GOT3 (cell line): ENCODE measurements at places on chromosomes 1 and 21.
A peak's percentile ranks its signal among the peaks of the same experiment; 100 is the strongest.

DNA sequence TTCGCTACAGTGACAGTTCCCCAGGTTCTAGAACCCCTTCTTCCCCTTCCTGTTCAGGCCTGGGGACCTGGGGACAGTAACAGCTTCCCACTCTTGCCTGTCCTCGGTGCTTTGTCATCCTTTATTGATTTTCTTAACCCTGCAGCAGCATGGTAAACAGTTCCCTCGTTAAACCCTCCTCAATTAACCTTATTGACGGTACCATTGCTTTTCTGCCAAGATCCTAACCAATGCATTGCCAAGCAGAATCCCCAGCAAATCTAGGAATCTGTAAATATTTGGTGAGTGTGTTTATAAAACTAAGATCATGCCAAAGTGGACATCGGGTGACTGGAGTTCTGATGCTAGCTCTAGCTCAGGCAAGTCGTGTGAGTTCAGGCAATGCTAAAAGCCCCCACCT lies 99.6 kb upstream of the KAZN start:
- DNase-seq, result no peak

GRCh38 chr1:35773711-35774110 lies 3.9 kb upstream of the CLSPN start:
- no peak for DNase-seq

DNA sequence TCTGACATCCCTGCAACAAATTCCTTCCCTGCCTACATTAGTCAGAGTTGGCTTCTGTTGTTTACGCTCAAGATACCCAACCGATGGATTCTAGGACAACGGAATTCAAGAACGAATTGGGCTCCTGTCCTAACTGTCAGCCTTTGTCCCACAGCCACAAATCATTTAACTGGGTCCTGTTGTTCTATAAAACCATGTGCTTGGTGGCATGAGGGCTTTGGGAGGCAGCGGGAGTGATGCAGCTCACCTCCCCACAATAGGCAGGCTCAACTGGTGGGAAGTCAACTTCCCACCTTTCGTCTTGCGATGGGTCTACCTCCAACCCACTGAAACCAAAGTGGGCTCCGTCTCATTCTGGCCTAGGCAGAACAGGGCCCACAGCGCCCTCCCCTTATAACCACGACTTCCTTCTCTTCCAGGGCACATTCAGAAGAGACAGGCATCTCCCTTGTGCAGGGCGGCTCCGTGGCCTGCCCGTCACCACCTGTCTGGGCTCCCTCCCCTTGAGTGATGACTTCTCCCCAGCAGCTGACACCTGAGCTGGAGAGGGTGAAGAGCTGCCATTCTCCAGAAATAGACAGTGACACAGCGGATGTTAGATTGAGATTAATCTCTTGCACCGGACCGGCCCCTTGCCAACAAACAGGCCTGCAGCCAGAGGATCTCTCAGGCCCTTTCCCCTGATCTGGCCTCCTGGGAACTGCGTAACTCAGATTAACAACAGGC lies 26.5 kb downstream of the LRRC38 start:
- DNase-seq, result no peak

- no peak for DNase-seq
Observed at GRCh38 chr21:41845310-41846032, 33.7 kb downstream of the PRDM15 start.

- DNase-seq, result no peak
Observed at GRCh38 chr1:60527567-60527966, 454.0 kb upstream of the C1orf87 start.

DNA sequence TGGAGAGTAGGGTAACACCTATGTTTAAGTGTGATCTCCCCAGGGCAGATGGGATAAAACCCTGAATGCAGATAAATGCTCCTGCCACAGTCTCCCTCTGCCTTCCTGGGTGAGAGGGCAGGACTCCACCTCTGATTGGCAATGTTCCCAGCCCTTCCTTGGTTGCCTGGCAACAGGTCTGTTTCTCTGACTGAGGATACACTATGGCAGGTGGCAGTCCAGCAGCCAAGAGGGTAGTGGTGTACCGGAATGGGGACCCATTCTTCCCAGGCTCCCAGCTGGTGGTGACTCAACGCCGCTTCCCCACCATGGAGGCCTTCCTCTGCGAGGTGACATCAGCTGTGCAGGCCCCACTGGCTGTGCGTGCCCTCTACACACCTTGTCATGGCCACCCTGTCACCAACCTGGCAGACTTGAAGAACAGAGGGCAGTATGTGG lies at the start of gene DCDC2B:
TSS of gene DCDC2B (plus strand) at position 199 of the 438 bp plus-strand sequence. CDS start at position 204, 5 bp downstream.
- no peak for DNase-seq

DNA sequence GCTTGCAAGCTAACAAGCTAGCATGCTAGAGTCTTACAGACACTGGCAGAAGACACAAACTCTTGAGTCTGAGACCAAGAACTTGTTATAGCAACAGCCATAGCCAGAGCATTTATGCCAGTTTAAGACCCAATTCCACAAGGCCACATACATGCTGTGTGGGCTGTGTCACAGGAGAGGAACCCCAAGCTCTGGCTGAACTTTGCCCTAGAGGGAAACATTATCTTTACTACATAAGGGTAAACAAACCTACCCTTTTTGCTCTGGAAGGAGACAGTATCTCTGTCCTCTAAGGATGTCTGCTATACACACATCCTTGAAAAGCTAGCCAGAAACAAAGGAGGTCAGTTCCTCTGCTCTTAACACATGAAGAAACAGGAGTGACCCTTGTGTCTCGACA lies 70.3 kb downstream of the HSF2BP start:
- DNase-seq, result no peak

GRCh38 chr1:177927021-177927596 lies 42.7 kb downstream of the SEC16B start:
- no peak for DNase-seq

DNA sequence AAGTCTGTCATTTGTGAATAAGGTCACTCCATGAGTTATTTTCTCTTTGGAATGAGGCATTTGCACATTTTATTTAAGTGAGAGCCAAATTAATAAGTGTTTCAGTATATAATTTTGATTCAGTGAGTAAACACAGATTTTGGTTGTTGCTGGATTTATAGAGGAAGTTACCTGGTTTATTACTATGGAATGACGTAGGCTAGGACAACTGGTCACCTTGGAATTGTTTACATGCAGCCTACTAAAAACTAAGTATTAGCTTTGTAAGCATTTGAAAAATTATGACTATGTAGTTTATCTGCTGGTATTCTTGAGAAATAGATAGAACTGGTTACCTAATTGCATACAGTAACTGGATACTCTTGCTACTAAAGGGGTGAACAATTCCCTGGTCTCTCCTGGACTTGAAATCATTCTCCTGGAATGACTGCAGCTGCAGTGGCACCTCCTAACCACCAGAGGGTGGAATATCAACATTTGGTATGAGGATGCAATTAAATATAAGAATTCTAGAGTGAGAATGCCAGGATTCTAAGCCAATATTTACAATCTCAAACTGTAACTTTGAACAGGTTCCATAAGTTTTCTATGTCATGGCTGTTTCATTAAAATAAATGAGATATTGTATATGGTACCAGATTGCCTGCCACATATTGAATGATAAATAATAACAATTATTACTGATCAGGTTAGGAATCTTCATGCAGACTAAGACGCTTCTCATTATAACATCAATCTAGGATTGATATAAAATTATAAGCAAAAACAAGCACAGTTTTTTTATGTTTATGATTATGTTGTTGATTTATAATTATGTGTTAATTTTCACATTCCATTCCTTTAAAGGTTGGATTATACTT lies 3.5 kb upstream of the KRTAP27-1 start:
- DNase-seq, result peak; percentile 0

- DNase-seq, result no peak
Observed at GRCh38 chr1:9670085-9670484, 18.6 kb downstream of the PIK3CD start.

DNA sequence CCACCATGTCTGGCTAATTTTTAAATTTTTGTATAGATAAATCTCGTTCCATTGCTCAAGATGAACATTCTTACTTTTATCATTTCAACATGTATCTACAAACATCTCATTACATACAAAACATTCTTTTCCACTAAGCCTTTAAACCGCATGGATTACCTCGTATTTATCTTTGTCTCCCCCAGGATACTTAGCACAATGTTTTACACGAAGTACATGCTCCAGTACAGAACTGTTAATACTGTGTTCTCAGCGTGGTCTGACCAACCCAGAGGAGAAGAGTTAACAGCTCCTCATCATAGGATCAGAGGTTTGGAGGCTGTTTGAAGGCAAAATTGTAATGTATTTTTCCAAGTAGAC lies 7.4 kb downstream of the PIK3C2B start:
- no peak for DNase-seq

DNA sequence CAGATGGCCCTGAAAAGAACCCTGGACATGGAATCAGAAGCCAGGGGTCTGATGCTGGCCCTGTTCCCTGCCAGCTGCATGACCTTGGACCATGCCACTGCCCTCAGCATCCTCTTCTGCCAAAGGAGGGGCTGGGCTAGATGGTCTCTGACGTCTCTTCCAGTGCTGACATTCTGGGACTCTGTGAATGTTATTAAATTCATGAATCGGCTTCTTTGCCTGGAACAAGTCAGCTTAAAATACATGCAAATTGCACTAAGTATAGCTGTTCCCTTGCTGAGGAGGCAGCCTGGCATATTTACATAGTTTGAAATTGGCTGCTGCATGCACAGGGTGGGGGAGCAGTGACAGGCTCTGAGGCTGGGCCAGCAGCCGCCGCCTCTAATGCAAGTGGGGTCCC lies 23.8 kb downstream of the KCNA2 start:
- no peak for DNase-seq

DNA sequence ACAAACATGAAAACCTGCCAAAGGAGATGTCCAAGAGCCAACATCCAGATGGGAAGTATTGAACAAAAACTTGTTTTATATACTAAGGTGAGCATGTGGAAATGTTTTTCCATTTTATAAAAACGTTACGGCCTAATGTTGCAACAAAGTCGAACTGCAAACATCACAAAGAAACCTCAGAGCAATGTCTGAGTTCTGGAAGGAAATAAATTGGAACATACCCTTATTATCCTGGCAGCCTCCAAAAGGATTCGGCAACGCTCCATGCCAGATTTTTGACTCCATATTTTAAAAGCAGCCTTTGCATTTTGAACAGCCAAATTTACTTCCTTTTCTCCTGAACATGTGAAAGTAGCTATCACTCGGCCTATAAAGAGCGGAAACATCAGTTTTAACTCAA lies 3.3 kb downstream of the ALDH9A1 start:
- DNase-seq, result no peak

GRCh38 chr1:7325254-7325653 lies 445.8 kb upstream of the VAMP3 start:
- DNase-seq, result no peak

- DNase-seq, result no peak
Observed at GRCh38 chr1:6603238-6603914, 707 bp upstream of the KLHL21 start.

- DNase-seq, result no peak
Observed at GRCh38 chr1:153341431-153341934, 7.2 kb downstream of the PGLYRP4 start.

- DNase-seq, result no peak
Observed at GRCh38 chr1:60427701-60428100, 354.1 kb upstream of the C1orf87 start.

- DNase-seq, result peak; percentile 81
Observed at GRCh38 chr1:27365372-27366112, 1.2 kb downstream of the MAP3K6 start.

DNA sequence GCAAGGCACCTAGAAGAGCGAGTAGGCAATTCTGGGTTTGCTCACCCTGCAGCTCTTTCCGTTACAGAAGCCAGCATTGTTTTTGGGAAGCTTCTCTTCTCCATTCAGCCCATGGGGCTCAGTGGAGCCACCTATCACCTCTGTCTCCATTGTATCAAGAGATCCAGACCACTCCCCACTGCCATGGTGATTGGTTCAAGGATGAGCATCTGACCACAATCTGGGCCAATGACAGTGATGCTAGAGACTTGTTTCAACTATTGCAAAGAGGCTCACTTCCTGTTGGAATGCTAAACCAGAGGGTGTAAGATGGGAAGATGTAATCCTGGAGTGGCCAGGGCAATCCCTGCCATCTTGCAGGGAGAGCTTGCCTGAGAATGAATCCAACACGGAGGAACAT lies 6.6 kb downstream of the SPATA21 start:
- DNase-seq, result no peak

- DNase-seq, result no peak
Observed at GRCh38 chr1:32622806-32623681, 27.3 kb downstream of the ZBTB8OS start.

- DNase-seq, result no peak
Observed at GRCh38 chr21:36703626-36704280, 4.8 kb downstream of the SIM2 start.

- DNase-seq, result peak; percentile 72
Observed at GRCh38 chr1:27671964-27672749, at the start of gene IFI6. Gene IFI6, minus strand, starts transcription at chr1:27672192. Its CDS starts 2,878 bp downstream, at chr1:27669314.

GRCh38 chr1:115454837-115455511 lies 116.9 kb upstream of the NGF start:
- DNase-seq, result no peak

GRCh38 chr1:78651241-78651640 lies 1.6 kb downstream of the IFI44 start:
- DNase-seq, result no peak

- DNase-seq, result peak; percentile 72
Observed at GRCh38 chr1:154607609-154608396, at the start of gene ADAR. Gene ADAR, minus strand, starts transcription at chr1:154608186. Its CDS starts 180 bp downstream, at chr1:154608006.

DNA sequence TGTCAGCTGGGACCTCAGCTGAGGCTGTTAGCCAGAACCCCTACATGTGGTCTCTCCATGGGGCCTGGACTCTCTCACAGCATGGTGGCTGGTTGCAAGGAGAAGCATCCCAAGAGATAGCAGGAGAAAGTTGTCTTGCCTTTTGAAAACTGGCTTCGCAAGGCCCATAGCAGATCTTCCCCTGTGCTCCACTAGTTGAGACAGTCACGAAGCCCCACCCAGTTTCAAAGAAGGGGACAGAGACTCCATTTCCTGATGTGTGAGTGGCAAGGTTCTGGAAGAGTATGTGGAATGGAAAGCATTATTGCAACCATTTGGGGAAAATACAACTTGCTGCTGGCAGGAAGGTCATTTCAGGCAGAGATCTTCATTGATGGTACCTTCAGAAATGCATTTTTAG lies 7.5 kb upstream of the CSRP1 start:
- no peak for DNase-seq

DNA sequence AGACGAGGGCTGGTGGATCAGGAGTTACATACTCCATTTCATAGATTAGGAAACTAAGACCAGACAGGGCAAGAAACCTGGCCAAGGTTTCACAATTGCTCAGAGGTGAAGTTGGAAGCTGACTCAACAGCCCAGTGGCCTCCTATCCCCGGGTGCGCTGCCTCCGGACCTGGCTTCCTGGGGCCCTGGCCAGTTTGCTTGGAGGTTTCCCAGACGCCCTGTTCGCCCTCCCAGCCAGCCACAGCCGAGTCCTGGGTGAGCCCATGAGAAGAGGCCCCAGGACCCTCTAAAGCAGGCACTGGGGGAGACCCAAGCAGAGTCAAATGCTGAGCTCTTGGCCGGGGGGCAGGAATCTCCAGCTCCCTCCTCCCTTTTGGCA lies 180.1 kb downstream of the ZBTB18 start:
- DNase-seq, result no peak

GRCh38 chr21:31560479-31560878 lies 99.0 kb upstream of the SOD1 start:
- no peak for DNase-seq
